ENCODE measurements at places on chromosomes 2 and 18.

DNA sequence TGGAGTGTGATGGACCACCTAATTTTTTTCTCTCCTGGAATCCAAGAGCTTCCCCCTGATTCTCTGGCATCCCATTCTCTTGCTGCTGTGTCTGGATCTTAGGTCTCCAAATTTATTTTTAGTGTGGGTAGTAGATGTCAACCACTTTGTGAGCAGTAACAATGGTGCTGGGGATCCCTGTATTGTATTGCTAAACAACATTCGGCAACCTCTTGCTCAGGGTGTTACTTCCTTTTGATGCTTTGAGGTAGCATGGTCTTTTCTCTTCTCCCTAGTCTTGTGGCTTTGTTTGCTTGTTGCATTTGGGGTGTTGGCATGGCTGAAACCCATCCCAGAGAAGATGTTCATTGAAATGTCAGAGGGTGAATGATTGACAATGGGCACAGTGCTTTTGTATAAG lies 737.4 kb downstream of the BCL11A start:
- DNase-seq, result no peak

DNA sequence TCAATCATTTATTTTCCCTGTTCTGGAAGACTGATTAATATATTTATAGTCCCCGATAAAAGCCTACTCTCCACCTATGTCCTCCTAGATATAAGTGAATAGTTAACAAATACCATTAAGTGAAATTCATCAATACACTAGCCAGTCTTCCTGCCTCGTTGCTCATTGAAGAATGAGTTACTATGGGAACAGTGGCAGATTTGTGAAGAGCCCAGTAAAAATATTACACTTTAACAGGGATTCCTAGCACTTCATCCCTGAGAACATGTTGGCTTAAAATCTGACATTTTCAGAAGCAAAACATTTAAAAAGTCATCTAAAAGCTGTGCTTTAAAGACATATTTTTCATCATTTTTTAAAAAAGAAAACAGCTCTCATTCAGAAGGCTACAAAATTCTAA lies 848.7 kb upstream of the NXPH2 start:
- DNase-seq, result no peak

DNA sequence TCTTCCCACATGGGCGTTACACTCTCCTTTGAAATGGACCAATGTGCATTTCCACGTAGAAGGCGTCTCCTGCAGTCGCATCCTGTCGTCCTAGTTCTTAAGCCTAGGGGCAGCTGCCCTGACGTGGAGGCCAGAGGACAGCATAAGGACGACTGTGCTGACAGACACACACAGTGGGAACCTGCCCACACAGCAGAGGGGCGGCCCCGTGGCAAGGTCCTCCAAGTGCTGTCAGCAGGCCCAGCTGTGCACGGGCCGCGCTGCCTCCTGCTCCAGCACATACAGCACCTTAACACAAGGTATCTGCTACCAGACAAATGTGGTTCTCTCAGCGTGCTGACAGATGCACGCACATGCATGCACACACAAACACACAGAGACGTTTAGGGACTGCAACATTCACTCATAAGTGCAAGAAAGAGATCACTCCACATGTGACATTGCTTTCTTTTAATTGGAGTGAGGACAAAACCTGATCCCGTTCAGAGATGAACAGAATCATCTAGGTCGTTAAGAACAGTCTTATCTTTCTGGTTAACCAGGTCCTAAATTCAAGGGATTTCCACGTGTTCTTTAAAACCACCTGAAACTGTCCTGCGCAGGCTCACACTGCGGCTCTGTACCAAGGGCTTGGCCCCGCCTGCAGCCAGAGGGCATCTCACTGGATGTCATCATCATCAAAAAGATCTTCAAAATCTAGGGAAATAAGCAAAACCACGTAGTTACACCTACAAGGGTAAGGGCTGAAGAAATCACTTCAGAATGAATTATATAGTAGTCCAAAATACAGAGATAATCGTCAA lies 5.5 kb downstream of the COPS9 start:
- DNase-seq, result no peak

DNA sequence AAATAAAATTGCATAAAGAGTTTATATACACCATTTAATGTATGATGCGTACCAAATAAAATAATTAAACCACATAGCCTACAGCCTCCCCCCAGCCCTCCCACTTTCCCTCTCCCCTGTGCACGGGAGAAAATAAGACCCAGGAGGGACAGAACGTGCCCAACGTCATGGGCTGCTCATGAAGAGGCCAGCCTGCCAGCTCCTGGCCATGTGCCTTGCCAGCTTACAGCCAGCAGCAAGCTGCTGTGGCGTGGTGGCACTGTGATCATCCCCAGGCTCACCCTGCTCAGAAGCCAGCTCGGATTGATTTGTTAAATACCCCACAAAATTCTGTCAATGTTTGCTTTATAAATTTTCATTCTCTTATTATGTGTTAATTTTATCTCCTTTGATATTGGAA lies 7.6 kb downstream of the GPR148 start:
- no peak for DNase-seq

- DNase-seq, result no peak
Measured at GRCh38 chr18:62939926-62940325, 224.6 kb downstream of the PHLPP1 start.

DNA sequence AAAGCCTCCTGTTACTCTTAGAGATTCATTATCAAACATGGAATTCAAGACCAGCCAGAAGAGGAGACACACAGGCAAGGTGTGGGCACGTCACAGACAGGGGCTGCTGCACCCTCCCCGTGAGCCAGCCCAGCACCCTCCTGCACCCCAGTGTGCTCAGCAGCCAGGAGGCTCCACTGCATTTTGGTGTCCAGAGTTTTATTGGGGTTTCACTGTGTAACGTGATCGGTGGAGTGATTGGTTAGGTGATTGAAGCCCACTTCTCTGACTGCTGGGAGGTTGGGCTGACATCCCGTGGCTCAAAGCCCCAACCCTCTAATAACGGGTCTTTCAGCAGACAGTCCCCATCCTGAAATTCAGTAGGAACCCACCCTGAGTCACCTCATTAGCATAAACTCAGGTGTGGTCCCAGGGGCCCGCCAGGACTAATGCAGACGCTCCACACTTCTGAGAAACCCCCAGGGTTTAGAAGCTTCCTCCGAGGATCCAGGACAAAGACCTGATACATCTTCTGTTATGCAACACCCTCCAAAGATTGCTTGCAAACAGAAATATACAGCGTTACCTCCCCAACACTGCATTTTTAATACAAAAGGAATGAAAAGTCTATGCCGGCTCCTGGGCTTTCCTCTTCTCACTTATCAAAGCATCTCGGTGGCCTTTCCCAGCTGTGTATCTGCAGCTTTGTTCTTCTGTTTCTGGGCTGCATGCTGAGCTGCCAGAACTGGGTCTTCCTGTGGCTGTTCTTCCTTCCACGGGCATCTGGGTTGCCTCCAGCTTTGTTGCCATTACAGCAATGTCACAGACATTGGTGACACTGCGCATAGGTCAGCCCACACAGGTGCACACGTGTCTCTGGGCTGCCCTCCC lies 43.7 kb upstream of the SNED1 start:
- DNase-seq, result no peak

DNA sequence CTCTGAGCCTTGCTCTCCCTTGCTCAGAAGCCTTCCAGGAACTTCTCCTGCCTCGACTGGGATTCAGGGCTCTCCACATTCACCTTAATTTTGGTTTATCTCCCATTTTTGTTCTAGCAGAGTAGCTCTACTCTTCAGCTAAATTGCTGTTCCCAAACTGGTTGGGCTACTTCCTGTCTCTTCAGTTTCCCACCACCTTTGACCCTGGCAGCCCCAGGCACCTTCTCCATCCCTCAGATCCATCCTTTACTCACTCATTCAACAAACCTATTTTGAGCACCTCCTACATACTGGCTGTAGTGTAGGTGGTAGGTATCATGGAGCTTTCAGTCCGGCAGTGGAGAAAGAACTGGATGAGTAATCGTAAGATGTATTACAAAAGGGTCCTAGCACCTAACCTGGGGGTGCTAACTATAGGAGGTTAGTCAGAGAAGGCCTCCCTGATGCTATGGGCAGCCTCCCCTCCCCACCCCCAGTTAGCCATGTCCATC lies 26.3 kb downstream of the MERTK start:
- no peak for DNase-seq

DNA sequence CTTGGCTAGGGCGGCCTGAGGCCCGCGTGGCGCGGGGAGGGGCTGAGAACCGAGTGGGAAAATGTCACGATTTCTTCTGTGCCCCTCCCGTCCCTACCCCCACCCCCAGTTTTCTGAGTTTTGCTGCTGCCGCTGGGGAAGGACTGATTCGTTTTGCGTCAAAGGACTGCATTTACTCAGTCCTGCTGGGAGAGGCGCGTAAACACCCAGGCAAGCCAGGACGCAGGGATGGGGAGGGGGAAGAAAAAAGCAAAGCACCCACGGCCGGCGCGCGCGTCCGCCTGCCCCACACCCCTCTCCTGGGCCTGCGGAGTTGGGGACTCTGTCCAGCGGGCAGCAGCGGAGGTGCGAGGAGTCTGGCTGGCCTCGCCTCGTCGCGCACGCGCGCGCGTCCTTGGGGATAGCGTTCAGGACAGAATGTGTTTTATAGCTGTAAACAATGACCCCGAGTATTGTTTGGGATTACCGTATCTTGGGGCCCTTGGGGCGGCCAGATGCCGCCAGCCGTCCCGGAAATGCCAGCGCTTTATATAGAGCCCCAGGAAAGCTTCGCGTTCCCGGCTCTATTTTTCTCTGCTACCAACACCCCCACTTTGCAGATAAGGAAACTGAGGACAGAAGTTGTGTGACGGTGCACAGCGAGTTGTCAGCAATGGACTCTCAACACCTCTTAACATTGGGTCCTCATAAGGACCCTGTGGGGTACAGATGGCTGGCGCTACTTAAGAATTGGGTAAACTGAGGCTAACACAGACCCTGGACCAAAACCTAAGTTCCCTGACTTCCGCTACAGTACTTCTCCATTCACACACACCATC lies 1.7 kb upstream of the FOSL2 start:
- no peak for DNase-seq

GRCh38 chr18:69936191-69936558 lies 11.5 kb downstream of the CD226 start:
- no peak for DNase-seq

Data from activated T-helper 9 cell treated with anti-CD3 and anti-CD28 coated beads, Interleukin-2, amount 50 U/mL, for 16 hours (primary cell).